ENCODE measurements at places on chromosomes 11 and 22.

DNA sequence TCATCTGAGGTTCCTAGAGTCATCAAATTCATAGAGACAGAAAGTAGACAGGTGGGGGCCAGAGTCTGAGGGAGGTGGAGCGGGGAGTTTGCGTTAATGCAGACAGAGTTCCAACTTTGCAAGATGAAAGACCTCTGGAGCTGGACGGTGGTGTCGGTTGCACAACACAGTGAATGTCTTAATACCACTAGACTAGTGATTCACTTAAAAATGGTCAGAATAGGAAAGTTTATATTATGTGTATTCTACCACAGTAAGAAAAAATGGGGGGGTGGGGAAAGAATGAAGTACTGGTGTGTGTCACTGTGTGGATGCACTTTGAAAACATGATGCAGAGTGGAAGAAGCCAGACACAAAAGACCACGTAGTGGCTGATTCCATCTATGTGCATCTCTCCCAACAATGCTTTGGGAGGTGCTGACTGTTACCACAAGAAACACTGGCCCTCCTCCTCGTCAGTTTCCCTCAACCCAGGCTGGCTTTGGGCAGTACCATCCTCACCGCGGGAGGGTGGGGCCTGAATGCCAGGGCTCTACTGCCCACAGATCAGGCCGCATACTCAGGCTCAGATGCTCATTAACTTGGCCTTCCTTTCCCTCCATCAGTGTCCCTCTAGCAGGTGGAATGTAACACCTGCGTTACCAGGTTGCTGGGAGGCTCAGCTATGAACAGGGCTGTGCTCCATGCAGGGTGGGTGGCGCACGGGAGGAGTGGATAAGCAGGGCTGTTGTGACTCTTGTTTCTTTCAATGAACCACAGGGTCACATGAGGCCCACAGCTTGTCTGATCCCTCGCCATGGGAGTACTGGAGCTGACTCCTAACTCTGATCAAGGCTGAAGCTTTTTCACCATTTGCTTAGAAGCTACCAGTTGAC, 297.0 kb downstream of the CTTN start:
- DNase-seq, result no peak

- no peak for DNase-seq
These were observed 43.4 kb upstream of the GLYAT start for GRCh38 chr11:58775066-58775708.

DNA sequence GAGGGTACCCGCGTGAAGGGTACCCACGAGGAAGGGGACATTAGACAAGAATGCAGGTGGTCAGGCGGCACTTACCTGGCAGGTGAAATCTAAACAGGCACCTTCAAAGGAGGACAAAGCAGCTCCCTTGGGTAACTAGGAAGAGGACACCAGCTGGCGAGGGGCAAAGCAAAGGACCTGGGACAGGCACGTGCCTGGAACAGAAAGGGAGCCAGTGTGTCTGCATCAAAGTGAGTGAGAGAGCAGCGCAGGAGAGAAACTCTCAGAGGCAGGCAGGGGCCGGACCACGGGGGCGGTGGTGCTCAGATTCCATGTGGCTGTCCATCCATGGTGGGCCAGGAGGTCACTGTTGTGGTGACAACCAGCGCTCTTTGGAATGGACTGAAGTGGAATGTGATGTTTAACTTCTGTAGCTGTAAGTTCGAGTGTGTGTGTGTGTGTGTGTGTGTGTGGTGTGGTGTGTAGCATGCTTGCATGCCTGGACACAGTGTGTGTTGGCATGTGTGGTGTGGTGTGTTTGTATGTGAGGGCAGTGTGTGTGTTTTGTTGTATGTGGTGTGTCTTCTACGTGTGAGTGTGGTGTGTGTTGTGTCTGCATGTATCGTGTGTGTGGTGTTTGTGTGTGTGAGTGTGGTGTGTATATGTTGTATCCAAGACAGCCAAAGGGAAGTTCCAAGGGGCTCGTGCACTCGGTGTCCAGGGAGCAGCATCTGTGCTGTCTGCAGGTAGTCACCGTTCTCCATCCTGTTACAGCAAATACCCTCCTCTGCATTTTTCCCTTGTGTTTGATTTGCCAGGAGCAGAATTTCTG, 86.4 kb downstream of the CDKN1C start:
- no peak for DNase-seq

GRCh38 chr11:86812981-86813380, 12.6 kb downstream of the PRSS23 start:
- no peak for DNase-seq

- DNase-seq, result no peak
These were observed 346.8 kb downstream of the ETS1 start for GRCh38 chr11:128240546-128240945.

DNA sequence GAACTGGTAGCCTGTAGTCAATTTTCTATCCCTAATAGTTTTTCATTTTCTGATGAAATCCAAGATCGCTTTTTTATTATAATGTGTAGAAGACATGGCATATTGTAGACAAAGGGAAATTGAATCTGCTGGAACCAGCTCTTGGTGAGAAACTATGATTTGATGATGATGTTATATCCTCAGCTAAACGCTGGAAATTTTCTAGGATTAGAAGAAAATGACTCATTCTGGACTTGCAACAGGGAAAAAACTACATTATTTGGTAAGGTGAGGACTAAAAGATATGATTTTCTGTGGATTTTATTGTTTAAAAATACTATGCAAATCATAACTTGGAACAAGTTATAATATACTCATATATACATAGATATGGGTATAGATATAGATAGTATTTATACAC, 14.1 kb upstream of the PGM2L1 start:
- no peak for DNase-seq

DNA sequence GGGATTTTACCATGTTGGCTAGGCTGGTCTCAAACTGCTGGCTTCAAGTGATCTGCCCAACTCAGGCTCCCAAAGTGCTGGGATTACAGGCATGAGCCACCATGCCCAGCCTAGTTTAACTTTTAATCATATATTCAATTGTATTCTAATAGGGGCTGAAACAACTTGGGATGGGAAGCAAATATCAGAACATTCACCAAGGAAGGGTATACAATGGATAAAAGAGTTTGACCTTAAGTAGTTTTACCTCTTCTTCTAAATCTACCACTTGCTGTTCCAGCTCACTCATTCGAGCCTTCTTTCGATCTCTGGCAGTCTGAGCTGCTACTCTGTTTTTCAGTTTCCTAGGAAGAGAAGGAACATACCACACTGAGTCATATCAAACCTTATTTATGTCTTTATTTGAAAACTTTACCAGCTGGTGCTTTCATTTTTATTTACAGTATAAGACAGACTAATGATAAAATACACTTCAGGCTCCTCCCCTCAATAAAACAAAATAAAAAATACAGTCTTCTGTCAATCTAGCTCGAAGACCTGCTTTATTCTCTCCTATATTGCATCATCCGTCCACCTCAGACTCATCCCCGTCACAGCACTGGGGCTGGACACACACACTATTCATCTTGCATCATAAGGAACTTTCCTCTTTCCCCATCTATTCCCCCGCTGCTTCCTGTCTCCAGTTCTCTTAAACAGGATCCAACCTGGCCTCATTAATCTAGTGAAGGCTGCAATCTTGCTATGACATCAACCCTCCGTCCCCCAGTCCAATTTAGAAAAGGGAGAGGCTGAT, 1.4 kb downstream of the XBP1 start:
- peak; percentile 21 for DNase-seq

DNA sequence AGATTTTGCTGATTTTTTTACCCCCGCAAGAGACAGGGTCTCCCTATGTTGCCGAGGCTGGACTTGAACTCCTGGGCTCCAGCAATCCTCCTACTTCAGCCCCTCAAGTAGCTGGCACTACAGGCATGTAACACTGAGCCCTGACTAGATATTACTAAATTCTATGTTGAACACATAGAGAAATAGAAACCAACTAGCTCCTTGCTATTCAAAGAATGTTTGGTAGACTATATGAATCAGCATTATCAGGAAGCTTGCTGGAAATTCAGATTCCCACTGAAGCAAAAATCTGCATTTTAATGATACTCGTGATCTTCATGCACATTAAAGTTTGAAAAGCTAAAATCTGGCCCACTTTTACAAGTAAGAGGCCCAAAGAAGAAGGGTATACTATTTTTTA, 11.9 kb downstream of the TMEM41B start:
- DNase-seq, result no peak

DNA sequence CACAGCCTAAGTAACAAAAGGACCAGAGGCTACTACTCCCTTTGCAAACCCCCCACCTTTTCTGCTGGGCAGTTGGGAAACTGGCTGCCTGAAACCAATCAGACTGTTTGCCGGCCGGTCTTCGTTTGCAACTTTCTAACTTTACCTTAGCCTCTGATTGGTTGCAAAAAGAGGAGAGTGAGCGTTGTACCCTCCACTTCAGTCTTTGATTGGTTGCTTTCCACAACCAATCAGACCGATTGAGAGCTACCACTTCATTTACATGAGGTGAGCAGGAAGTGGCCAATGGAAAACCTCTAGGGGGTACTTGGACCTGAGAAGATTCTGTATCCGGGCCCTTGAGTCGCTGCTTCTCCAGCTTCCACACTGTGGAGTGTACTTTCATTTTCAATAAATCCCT, 18.8 kb upstream of the CLNS1A start:
- DNase-seq, result no peak

DNA sequence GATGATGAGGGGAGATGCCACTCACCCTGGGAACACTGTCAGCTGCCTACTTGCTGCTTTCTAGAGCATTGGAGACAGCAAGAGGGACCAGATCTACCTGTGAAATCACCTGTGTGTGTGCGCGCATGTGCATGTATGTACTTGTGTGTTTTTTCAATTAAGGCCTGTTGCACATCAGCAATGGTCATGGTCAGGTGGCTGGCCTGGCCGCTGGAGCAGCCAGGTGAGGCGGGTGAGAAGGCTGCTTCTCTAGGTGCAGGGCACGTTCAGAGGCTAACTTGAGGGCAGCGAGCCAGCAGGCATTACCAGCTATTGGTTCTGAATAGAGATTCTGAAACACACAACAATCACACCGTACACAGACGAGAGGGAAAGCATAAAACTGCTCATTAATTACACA, 65.1 kb downstream of the PARVG start:
- DNase-seq, result no peak

DNA sequence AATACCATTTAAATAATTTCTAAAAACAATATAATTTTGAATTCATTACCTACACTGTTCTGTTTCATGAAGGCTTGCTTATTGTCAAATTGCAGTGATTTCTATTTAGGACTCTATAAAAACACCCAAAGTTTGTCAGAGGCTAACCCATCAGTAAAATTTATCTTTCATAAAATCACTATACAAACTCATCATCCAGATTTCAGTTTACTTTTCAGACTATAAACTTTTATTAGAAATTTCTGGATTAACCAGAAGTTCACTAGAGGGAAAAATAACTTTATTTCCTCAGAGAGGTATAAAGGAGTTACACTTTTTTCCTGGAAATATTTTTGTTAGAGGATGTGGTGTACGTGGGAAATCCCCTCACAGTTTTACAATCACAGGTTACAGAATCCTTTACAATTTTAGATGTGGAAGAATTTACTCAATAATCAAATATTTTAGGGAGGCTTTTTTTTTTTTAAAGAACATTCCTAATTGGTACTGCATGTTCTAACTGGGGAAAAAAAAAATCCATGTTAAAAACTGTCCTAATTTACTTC, 176.7 kb downstream of the SWAP70 start:
- no peak for DNase-seq

GRCh38 chr11:133961890-133962289, 5.1 kb upstream of the IGSF9B start:
- no peak for DNase-seq

DNA sequence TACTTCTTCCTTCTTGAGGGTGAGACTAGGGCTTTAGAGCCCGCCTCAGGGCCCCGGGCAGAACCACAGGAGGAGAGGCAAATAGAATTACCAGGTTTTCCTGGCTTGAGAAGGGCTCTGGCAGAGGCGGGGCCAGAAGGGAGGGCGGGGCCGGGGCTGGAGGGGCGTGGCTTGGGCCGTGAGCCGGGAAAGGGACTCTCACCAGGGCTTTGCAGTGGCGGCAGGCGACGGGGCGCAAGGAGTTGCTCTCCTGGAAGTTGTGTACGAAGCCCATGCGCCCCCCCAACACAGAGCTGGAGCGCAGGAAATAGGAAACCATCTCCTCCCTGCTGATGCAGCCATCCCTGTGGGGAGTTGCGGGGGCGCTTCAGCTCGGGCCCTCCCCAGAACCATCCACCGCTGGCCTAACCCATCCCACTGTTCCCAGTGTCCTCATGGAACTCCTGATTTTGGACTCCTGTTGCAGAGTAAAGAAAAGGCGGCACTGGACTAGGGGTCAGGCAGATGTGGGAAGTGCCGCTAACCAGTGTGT, 6.9 kb upstream of the NRXN2 start:
- DNase-seq, result no peak

DNA sequence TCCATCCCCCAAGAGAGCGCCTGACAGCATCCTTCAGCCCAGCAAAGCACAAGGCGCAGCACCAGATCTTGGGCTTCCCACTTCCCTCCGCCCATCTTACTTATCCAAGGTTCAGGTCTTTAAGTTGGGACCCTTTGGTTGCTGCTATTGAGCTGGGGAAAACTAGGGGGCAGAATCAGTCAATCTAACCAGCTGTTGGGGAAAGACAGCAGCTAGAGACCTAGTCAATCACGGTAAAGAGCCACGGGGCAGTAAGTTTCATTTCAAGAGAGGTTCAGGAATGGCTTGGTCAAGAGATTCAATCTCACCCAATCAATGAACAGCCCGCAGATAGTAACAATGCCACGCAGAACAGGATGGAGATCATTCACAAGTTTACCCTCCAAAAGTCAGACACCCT, 1.7 kb downstream of the ABTB2 start:
- no peak for DNase-seq

DNA sequence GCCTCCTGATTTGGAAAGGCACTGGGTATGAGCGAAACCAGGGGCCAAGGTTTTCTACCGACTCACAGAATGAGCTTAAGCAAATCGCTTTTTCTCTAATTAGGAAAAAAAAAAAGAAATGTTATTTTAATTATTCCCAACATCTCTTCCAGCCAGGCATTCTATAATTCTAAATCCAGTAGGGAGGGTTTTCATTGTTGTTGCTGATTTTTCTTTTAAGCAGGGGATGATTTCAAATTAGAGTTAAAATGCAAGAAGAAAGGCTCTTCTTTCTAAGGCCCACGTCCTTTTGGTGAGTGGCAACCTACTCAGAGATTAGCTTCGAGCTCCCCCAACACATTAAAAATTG, 8.9 kb downstream of the MYH9 start:
- DNase-seq, result no peak

- DNase-seq, result no peak
These were observed 28.9 kb downstream of the AP2A2 start for GRCh38 chr11:954392-955153.

GRCh38 chr11:122226810-122227379, 110.9 kb upstream of the BLID start:
- no peak for DNase-seq

DNA sequence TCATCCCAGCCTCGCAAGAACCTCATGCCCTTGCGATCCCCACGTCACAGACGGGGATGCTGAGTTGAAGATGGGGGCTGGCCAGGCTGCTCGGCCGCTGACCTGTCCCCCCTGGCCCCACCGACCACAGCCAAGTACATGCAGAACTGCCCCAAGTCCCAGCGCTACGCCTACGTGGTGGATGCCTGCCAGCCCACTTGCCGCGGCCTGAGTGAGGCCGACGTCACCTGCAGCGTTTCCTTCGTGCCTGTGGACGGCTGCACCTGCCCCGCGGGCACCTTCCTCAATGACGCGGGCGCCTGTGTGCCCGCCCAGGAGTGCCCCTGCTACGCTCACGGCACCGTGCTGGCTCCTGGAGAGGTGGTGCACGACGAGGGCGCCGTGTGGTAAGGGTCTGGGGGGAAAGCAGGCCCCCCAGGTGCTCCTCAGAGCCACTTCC, 10.0 kb downstream of the MUC5B start:
- peak; percentile 45 for DNase-seq

All from NCI-H345 (cell line).